ENCODE measurements at places on chromosomes 13 and 19.
A peak's percentile ranks its signal among the peaks of the same experiment; 100 is the strongest.

GRCh38 chr19:57338877-57339276, 12.2 kb upstream of the ZNF304 start:
- no peak for DNase-seq

- no peak for DNase-seq
Measured at GRCh38 chr13:96817336-96817941, 176.8 kb downstream of the OXGR1 start.

GRCh38 chr19:32098968-32099367, 246.4 kb upstream of the ZNF507 start:
- no peak for DNase-seq

DNA sequence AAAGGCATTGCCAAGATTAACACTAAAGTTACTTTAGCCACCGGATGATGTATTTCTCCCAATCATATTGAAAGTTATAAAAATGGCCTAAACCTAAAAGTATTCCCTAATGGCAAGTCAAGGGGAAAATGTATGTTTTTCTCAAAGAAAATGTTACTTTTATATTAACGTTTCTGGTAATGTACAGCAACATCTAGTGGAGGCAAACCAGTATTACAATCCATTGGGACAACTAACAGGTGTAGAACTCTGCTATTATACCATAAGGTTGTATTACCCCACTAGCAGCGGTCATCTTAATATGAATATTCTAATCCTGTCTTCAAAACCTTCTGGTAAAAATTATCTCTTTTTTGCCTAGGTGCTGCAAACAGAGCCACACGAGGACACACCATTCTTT, 69.2 kb downstream of the ZNF100 start:
- DNase-seq: no peak

DNA sequence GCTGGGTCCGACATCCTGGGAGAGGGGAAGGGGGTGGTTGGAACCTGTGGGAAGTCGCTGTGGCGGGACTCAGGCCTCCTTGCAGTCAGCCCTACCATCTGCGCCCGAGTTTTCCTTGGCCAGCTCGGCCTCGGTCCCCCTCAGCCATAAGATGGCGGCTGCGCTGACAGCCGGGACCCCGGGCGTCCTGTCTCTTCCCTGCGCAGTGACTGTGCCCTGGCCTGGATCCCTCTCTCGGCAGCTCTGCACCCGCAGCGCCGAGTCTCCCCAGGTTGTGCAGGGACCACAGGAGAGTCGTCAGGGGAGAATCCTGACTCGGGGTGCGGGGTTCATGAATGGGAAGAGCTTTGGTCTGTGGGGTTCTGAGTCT, 345 bp downstream of the ZNF257 start:
- DNase-seq: no peak

GRCh38 chr19:49084206-49085019, 838 bp upstream of the SNRNP70 start:
- no peak for DNase-seq

DNA sequence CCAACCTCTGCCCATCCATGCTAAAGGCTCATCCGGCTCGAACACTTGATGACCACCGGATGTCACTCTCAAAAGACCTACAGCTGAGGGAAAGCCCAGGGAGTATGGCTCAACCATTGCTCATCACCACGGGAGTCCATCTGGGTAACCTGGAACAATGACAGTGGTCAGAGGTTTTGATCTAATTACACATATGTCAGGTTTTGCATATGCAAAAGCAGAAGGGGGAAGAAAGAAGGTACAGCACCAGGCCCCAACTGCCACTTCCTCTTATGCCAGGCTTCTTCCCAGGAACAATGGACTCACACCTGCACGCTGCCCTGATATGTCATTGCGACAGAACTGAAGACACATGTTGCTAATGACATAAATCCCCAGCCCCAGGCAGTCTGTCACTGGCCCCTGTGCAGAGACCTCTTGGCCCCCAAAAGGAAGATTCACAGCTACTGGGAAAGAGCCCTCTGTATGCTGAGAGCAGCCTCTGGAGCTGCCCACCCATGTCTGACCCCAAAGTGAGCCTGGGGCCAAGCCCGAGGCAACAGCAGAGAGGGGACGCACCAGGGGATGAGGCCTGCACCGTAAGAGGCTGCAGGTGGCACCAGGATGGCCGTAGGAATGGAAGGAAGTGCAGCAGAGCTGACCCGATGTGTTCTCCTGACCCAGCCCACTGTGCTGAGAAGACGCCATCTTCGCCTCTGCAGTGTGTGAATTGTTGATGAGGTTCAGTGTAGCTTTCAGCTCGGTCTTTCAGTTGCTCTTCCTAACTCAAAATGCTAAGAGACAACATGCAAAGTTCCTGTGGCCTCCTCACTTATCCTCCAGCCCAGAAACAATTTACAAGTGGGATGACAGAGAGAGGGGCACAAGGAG, 26.3 kb downstream of the EPS15L1 start:
- no peak for DNase-seq

DNA sequence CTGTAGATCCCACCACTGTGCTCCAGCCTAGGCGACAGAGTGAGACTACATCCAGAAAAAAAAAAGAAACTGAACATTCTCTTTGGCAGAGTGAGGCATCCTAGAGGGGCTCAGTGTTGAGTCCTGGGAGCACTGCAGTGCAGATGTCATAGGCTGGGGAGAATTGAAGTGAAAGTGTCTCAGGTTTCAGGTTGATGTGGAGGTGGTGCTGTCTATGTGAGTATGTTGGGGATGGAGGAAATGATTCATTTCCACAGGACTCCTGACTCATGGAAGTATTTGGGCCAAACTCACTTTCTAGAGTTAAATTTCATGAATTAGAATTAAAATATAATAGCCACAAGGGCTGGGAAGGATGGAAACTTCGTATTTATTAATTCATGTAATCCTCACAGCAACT, 134.4 kb upstream of the TSC22D1 start:
- DNase-seq: peak; percentile 54

DNA sequence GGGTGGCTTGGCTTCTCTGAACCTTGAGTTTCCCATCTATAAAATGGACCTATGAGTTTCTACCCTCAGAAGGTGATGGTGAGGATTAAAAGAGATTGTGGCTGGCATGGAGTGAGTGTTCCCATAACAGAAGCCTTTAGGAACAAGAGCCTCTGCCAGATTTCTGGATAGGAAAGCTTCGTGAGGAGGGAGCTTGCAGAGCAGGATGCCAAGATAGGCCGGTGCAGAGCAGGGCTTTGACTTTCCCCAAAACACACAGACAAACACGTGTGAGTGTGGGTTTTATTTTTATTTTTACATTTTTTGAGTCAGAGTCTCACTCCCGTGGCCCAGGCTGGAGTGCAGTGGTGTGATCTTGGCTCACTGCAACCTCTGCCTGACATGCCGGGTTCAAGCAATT, 3.7 kb upstream of the CNN1 start:
- no peak for DNase-seq

DNA sequence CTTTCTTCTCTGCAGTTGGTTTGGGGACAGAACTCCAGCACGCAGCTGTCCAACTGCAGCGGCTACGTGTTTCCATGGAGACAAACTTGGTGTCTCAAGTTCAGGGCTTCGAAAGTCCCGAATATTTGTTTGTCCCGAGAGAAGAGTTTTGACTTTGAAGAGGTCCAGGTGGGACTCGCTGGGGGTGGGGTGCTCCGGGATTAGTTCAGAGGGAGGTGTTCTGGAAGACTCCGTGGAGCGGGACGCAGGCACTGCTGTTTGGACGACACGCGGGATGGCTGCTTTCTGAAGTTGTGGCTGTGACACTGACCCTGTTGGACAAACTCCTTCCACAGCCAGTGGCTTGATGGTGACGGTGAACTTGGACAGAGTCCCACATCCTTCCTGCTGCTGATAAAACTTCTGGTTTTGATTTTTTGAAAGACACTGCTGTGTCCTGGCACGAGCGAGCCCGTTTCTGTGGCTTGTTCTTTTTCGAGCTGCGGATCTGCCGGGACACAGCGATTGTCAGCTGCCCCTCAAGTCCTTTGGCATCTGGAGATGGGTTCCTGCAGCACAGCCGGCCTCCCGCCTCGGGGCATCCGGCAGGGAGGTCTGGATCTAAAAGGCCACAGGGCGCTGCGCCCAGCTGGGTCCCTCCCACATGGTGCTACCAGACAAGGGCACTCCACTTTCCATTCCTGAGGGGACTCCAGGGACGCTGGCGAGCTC, 15.9 kb upstream of the RANBP3 start:
- no peak for DNase-seq
